Pancreas (tissue), 10 donors: ENCODE measurements at places on chromosomes 7 and 10. TPM values are rescaled to one million over a fixed set of nuclear protein-coding genes. Genes with fewer than 3 reads are reported as not detected.

GRCh38 chr7:70668606-70669358 lies 463.2 kb upstream of the GALNT17 start:
- no peaks in the 10 kb centered on the region for H3K36me3 ChIP-seq
- no peaks in the 10 kb centered on the region for H3K4me1 ChIP-seq
- no peaks in the 10 kb centered on the region for H3K27me3 ChIP-seq
- no peak overlapping the region for H3K4me3 ChIP-seq
- DNase-seq, result no peak

DNA sequence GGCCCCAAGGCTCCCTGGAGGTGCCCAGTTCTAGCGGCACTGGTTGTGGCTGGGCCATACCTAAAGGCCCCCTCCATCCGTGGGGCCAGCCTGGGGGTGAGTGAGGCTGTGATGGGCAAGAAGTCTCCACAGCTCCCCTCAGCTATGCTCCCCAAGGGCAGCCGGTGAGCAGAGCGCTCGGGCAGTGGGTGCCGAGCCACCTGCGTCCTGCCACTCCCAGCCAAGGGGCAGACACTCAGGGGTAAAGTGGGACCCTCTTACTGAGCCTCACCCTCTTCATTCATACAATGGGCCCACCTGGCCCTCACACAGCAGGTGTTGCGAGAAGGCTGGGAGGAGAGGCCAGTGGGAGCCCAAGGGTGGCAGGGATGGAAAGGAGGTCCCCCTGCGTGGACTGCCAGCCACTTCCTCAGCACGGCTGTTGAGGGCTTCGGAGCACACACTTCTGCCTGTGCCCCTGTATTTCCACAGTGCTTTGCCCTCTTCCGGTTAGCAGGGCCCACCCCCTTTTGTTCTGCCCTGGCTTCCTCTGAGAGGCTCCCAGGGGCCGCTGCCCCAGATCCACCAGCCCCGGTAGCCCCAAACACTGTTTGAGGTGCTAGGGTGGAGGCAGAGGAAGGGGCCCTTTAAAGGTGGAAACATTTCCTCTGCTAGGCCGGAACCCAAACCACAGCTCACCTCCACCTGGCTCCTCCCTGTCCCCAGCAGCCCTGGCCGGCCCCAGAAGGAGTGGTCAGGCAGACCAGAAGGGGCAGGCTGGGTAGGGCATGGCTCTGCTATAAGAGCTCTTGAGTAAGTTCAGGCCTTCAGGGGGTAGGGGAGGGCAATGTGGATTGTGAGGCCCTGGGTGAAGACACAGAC lies 16.4 kb upstream of the C10orf105 start:
- no peak overlapping the region for H3K4me3 ChIP-seq
- no peaks in the 10 kb centered on the region for H3K4me1 ChIP-seq
- H3K36me3 ChIP-seq, result no peaks in the 10 kb centered on the region
- DNase-seq, result no peak

GRCh38 chr10:125127110-125127509 lies 33.3 kb downstream of the CTBP2 start:
- H3K27ac ChIP-seq, result no peak overlapping the region
- DNase-seq, result no peak
- peaks cover 46% of the 10 kb centered on the region for H3K4me1 ChIP-seq
- no peak overlapping the region for H3K4me3 ChIP-seq

DNA sequence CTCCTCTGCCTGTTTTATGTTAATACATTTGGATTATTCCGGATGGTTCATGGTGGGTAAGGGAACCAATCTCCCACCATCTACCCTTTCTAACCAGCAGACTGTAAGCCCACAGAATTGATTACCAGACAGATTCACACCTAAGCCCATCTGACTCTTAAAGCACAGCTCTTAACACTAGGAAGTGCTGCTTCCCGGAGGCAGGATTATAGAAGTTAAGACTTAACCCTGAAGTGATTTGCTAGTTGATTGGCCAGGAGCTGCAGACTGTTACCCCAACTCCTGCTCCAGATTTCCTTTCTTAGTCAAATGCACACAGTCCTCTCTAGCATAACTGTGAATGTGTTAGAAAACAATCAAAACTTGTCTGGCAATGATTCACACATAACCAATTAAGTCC lies 221.7 kb downstream of the CDK14 start:
- no peaks in the 10 kb centered on the region for H3K4me1 ChIP-seq
- H3K27me3 ChIP-seq, result no peaks in the 10 kb centered on the region
- no peak overlapping the region for H3K27ac ChIP-seq

DNA sequence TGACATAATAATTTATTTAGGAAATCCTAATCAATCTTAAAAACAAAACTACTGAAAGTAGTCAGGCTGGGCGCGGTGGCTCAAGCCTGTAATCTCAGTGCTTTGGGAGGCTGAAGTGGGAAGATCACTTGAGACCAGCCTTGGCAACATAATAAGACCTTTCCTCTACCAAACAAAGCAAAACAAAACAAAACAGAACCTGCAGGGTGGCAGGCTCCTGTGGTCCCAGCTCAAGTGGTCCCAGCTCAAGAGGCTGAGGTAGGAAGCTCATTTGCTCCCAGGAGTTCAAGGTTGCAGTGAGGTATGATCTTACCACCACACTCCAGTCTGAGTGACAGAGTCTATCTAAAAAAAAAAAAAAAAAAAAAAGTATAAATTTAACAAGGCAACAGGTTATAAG lies 748.0 kb downstream of the CNTNAP2 start:
- H3K4me1 ChIP-seq, result no peaks in the 10 kb centered on the region
- no peaks in the 10 kb centered on the region for H3K27me3 ChIP-seq
- no peak overlapping the region for H3K4me3 ChIP-seq
- no peaks in the 10 kb centered on the region for H3K36me3 ChIP-seq
- DNase-seq, result no peak
- H3K27ac ChIP-seq, result no peak overlapping the region

DNA sequence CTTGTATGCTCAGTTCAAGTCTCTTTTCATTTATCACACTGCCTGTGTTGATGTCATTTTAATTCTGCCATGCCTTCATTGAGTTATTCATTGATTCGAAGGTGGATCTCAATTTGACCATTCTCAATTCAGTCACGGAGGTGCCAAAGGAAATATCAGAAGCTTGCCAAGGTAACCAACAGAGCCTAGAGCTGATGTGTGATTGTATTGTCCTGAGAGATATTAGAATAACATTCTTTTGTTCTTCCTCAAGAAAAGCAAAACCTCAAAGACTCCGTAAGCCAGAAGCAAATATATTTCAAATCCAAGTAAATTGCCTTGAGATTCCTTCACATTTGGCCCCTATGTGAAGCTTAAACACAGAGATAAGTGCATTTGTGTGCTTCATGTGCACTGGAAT lies 345.3 kb downstream of the CXCL12 start:
- H3K27ac ChIP-seq, result no peak overlapping the region
- H3K4me1 ChIP-seq, result no peaks in the 10 kb centered on the region
- DNase-seq, result no peak
- no peaks in the 10 kb centered on the region for H3K36me3 ChIP-seq

DNA sequence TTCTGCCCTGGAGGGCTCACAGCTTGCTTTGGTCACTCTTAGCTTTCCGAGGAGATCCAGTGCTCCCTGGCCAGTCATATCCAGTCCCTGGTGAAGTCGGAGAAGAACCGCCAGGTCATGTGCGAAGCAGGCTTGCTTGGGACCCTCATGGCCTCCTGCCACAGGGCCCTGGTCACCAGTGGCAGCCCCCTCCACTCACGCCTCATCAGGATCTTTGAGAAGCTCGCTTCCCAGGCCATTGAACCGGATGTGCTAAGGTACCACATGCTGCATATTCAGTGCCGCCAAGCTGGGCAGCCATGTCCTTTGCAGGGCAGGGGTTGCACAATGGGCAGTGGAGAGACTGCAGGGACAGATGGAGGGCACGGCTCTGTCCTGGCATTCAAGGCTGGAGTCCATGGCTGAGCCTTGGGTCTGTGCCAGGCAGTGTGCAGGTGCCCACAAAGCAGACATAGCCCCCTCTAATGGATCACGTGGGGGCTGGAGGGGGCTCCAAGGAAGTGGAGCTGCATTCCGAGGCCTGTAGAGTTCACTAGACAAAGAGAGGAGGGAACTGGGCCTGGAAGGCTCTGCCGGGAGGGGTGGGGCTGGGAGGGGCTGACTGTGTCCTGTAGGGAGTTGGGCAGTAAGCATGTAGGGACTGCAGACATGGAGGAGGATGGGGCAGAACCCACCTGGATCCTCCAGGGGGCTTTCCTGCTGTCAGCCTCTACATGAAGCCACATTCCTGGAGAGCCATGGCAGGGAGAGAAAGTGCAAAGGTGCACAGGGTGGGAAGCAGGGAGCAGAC lies 89.9 kb downstream of the WDFY4 start:
- no peaks in the 10 kb centered on the region for H3K4me1 ChIP-seq
- no peak overlapping the region for H3K4me3 ChIP-seq
- no peaks in the 10 kb centered on the region for H3K27me3 ChIP-seq
- no peak for DNase-seq

Gene GPR26
- total RNA-seq, result not detected

Gene OPN1SW
- not detected for total RNA-seq

Gene SLC26A3
- total RNA-seq, result not detected
